ENCODE measurements at places on chromosomes 12 and 14. TPM values are rescaled to one million over a fixed set of nuclear protein-coding genes. Genes with fewer than 3 reads are reported as not detected.

DNA sequence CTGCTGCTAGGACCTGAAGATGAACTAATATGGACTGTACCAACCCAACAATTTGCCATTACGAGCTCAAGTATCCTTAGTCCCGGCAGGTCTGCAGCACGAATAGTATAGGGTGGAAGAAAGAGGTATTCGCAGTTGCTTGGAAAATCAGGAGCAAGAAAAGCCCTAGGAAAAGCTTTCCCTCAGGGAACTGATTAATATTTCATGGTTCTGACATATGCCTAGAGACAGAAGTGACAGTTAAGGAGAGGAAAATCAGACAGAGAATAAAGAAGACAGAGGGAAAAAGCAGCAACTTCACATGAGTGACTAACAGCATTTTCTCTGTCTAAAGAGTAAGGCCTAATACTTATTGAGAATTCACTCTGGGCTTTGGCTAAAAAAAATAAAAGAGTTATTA lies 602.9 kb upstream of the ATP2B1 start:
- no peak for DNase-seq

DNA sequence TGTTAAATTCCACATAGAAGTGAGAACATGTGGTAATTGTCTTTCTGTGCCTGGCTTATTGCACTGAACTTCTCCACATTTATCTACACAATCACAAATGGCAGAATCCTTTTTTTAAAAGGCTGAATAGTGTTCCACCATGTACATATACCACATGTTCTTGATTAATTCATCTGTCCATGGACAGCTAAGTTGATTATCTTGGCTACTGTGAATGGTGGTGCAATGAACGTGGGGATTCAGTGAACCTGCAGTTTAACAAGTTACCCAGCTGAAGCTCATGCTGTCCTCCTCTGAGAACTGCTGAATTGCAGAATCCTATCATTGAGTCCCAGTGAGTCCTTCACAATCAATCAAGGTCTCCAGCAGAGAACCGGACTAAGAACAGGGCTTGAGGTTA lies 74.9 kb downstream of the TBK1 start:
- DNase-seq: no peak

PHLDA1 gene
- total RNA-seq: 5.4 TPM

GRCh38 chr12:19404242-19404880 lies 34.9 kb upstream of the AEBP2 start:
- DNase-seq: no peak

USP44 gene
- 3.5 TPM for total RNA-seq

RHEBL1 gene
- not detected for total RNA-seq

GRCh38 chr12:132942611-132943010 lies 13.5 kb downstream of the ZNF605 start:
- DNase-seq: no peak

CD27 gene
- total RNA-seq: not detected

GRCh38 chr14:32574269-32574668 lies 245.2 kb downstream of the AKAP6 start:
- no peak for DNase-seq

GRCh38 chr14:99023371-99023770 lies 248.6 kb downstream of the BCL11B start:
- DNase-seq: no peak

AKAP3 gene
- 0.83 TPM for total RNA-seq

DNA sequence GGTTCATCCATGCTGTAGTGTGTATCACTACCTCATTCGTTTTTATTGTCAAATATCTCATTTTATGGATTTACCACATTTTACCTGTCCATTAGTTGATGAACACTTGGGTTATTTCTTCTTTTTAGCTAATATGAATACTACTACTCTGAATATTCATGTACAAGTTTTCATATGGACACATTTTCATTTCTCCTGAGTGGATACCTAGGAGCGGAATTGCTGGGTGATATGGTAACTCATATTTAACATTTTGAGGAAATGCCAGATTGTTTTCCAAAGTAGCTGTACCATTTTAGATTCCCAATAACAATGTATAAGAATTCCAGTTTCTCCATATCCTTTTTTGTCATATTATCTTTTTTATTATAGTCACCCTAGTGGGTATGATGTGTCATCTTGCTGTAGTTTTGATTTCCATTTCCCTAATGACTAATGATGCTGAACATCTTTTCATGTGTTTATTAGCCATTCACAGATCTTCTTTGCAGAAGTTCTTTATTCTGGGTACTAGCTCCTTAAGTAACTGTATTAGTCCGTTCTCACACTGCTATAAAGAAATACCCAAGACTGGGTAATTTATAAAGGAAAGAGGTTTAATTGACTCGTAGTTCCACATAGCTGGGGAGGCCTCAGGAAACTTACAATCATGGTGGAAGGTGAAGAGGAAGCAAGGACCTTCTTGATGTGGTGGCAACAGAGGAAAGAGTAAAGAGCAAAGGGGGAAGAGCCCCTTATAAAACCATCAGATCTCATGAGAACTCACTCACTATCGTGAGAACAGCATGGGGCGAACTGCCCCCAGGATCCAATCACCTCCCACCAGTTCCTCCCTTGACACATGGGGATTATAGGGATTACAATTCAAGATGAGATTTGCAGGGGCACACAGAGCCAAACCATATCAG lies 11.9 kb downstream of the NRDE2 start:
- no peak for DNase-seq

GSC gene
- 7.5 TPM for total RNA-seq

GRCh38 chr12:114846771-114847170 lies 162.8 kb upstream of the TBX3 start:
- DNase-seq: no peak

DNA sequence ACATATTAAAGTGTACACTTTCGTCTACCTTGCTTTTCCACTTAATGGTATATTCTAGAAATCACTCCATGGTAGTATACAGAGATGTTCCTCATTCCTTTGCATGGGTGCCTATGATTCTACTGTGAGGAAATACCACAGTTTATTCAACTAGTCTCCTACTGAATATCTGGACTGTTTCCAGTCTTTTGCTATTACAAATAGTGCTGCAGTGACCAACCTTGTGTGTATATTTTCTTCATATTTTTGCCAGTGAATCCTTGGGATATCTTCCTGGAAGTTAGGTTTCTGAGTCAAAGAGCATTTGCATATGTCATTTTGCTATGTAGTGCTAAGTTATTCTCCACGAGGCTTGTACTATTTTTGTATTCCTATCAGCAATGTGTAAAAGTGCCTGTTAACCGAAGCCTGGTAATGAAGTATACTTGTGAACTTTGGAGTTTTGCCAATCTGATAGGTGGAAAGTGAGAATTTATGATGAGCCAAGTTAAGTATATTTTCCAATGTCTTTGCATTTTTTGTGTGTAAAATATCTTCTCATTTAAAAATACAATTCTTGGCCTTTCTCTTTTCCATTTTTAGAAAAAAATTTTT lies 31.3 kb upstream of the TMEM263 start:
- no peak for DNase-seq

CMTM5 gene
- 1.8 TPM for total RNA-seq

DNA sequence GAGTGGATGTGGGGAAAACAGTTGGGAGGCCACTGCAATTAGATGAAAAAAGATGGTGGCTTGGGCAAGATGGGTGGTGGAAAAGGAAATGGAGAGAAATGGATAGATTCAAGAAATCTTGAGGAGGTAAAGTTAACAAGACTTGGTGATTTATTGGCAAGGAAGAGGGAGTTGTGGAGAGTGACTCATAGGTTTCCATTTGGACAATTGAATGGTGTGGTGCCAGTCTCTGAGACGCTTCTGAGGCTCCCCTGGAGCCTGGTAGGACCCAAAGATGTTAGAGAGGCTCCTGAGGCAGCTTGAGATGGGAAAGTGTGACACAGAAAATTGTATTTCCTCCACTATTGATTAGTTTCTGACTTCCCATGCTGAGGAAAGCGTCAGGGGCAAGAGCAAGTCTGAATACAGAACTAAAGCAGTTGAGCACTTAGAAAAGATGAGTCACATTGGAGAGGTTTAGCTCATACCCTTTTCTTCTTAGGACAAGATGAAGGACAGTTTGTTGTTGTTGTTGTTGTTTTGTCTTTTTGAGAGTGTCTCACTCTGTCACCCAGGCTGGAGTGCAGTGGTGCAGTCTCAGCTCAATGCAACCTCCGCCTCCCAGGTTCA lies 4.5 kb downstream of the PRPF40B start:
- no peak for DNase-seq

SMOC1 gene
- total RNA-seq: not detected

ADAMTS20 gene
- not detected for total RNA-seq

PLA2G1B gene
- not detected for total RNA-seq

GRCh38 chr12:66140731-66141130 lies 10.2 kb upstream of the LLPH start:
- DNase-seq: no peak

DNA sequence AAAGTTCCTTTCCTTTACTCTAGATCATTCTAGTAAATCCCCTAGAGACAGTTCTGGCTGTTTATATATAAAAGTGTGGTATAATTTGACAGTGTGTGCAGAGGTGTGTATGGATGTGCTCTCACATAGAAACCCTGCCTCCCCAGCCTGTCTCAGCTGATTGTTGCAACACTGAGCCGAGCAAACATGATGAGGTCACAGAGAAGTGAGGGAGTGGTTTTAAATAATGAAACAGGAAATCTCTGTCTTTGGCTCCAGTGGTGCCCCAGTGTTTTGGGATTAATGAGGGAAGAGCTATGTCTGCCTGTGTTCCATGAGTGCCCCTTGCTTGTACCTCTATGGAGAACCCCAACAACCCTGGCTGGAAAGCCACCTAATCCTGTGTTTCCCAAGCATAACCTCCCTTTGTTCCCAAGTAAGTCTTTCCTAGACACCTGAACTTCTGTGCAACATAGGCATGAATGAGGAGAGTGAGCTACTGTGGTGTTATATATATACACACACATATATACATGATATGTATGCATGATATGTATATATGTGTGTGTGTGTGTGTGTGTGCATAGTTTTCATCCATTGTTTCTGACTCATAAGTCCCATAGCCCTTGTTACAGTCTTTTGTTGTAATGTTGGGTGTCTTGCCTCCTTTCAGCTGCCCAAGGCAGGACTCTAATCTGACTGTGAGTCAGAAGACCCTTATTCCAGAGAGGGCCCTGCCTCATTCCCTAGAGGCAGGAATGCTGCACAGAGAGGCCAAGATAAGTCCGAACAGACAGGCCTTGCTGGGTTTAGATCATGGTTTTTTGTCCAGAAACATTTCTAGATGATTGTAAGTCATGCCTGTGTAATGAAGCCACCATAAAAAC lies 18.0 kb downstream of the TRAF3 start:
- DNase-seq: peak; percentile 79

- DNase-seq: no peak
Observed at GRCh38 chr14:25765909-25766308, 716.0 kb upstream of the STXBP6 start.

- DNase-seq: no peak
Observed at GRCh38 chr12:80620281-80620680, 87.2 kb upstream of the MYF6 start.

DNA sequence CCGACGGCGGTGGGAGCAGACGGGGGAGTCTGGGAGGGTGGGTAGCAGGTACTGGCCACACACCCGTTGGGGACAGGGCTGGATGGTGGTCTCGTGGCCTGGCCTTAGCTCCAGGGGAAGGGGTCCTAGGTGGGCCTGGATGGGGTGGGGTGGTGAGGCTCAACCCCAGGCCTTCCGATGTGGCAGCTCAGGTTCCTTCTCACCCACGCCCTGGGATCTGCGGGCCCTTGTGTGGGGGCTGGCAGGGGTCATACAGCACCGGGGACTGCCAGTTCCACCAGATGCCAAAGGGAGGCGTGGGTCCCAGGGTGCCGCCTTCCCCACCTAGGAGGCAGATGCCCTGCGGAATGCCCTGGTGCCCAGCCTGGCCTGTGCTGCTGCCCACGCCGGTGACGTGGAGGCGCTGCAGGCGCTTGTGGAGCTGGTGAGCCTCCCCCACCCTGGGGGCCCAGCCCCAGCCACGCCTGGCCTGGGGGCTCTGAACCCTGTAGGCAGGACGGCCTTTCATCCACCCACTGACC lies 21.0 kb downstream of the ASPG start:
- DNase-seq: no peak

GRCh38 chr12:14962797-14963196 lies 1.4 kb upstream of the ARHGDIB start:
- no peak for DNase-seq

FOXG1 gene
- not detected for total RNA-seq

DNA sequence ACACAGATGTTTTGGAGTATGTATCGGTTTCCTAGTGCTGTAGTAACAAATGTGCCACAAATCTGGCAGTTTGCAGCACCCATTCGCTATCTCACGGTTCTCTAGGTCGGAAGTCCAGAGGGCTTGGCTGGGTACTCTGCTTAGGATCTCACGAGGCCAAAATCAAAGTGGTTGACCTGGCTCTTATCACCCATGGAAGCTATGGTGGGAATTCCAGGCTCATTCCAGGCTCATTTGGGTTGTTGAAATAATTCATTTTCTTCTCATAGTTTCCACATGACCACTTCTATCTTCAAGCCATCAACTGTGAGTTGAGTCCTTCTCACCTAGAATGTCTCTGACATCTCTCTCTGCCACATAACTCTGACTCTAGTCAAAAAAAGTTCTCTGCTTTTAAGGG lies 431.0 kb upstream of the TMPO start:
- no peak for DNase-seq

DNA sequence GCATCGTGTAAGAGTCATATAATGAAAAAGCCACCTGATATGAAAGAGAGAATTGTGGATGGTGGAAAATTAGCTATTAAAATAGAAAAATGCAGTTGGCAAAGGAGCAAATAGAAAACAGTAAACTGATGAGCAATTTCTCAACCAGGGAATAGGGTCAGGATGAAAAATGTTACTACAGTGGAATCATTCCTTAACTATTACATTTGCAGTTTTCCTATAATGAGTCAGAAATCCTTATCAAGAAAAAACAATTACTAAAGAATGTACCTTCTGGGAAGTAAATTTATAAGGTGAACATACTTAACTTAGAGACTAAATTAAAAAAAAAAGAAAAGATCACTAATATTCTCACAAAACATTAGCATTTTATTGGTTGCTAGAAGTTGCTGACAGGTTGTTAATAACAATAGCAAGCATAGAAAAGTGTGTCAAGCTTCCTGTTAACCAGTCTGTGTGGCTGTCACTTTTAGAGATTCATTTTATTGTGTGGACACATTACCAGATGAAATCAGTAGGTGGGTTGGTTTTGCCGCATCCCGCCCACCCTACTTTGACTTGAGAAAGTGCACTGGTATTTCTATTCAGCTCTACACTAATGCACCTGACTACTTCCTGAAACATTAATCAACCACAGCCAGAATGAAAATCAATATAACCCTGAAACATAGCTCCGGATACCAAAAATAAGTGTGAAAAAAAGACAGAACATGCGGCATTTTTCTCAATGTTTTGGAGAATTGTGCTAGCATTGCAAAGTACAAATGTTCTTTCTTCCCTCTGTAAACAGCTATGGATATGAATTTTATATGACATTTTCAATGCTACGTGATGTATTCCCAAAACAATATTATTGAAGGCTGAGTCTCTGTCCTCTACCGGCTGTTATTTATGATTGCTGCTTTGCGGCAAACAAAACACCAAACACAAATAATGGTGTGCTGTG lies 576.7 kb downstream of the SLC16A7 start:
- DNase-seq: no peak

DNA sequence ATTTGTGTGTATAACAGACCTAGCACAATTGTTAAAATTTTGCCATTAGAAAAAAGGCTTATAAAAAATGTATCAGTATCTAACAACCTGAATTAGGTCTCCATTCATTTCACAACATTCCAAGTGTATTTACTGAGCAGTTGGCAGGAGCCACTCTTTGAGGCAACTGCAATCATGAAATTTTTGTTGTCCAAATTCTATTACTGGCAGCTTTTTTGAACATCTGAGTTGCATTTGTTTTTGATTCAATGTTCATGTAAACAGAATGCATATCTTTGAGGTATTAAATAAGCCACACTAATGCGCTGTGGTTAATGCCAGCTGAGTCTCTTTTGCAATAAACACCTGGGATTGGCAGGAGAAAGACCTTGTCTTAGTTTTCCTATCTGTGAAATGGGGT lies 8.7 kb downstream of the KITLG start:
- DNase-seq: no peak

KLRD1 gene
- 3.6 TPM for total RNA-seq
